ENCODE measurements at places on chromosomes 5 and 9.

DNA sequence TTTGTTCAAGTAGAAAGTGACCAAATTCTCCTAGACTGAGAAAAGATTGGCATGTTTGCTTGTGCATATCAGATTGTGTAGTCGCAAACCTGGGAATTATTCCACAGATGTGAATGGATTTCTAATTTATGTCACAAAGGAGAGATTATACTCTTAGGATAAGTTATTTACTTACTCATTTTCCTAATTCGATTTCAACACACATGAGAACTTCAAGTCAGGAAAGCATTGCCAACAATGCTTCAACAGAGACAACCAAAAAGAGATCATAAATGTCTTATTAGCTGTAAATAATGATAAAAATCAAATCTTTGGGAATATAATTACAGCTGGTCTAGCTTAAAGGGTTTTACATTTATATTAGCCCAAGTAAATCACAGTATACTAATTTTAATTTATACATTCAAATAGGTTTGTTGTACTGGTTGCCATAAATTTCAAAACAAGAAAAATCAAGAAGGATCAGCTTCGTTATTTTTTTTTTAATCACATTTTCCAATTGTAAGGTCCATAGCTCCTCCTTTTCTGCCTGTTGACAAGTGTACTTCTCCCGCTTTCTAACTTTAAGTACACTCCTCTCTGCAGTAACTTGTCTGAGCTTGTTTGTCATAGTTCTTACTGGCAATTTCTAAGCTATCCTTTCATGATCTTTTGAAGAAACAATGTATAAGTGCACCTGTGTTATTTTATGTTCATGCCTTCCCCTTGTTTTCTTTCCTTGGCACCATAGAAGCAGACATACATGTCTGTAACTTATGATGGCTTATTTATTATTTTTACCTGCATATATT lies 246.6 kb downstream of the DEPDC1B start:
- no peak for DNase-seq

- DNase-seq = no peak
Measured at GRCh38 chr9:134652291-134653225, 11.0 kb downstream of the COL5A1 start.

GRCh38 chr9:20929276-20929675 lies 102.2 kb downstream of the HACD4 start:
- DNase-seq = no peak

DNA sequence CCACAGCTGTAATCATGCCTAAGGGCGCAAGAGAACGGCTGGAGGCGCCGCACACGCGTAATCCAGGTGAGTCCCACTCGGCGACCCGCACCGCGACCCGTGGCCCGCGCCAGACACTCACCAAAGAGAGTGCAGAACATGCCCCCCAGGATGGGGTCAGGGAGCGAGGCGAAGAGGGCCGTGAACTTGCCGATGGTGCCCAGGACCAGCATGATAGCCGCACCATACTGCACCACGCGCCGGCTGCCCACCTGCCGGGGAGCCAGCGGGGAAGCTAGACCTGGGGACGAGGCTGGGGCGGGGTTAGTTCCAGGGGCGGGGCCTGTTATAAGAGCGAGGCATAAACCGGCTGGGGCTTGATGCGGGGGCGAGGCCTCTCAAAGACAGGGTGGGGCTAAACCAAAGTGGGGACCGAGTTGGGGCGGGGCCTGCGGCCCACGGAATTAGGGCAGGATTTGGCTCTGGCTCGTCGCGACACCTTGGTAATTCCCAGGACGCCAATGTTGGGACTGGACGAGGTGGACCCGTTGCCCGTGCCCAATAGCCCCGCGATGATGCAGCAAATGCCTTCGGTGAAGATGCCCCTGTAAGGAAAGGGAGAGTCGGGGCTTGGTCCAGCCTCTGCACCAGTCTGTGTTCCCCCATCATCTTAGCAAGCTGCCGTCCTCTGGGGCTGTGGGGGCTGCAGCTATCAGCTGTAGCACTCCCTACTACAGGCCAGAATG lies 4.8 kb downstream of the SLC23A1 start:
- no peak for DNase-seq

GRCh38 chr5:10935536-10935935 lies 174.5 kb upstream of the DAP start:
- no peak for DNase-seq

- DNase-seq = no peak
Measured at GRCh38 chr5:103648086-103648485, 85.5 kb upstream of the NUDT12 start.

DNA sequence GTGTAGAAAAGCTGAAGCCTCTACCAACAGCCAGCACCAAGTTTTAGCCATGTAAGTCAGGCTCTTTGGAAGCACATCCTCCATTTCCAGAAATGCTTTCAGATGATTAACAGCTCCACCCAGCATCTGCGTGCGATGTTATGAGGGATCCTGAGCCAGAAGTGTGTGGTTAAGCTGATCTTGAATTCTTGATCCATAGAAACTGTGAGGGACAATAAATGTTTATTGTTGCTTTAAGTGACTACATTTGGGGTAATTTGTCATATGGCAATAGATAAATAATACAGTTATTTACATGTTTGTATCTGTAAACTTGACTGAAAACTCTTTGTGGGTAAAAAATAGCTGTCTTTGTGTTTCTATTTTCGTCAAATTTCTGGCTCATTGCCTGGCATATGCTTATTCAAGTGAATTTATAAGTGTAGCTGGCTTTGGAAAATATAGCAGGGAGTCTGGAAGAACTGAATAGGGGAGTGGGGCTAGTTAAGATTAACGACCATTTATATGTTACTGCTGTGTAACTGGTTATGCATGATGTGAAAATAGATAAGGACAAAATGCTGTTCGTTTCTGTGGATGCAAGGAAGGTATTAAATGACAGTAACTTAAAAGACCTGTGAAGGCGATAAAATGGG lies 234.1 kb downstream of the LRRC70 start:
- no peak for DNase-seq

DNA sequence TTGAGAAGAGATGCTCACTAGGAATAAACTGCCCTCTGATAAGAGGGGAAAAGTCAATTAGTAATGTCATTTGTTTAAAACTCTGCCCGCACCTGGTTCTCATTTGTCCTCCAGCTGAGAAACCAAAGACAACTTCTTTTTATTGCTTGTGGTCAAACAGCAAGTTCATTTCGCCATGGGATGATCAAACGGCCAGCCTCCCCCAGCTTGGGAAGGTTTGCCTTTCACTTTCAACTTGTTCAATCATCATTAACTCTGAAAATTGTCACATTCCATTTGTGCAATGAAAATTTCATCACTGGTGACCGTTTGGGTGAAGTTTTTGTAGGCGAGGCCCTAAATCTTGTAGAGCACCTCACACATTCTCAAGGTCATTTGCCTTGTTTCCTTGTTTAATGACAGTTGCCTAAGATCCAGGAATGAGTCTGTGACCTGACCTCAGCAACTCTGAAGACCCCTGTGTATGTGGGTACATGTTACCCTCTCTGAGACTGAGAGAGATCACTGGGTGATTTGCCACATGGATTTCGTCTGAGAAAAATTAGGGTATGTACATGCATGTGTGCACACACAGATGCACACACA lies 117.7 kb downstream of the MARCHF3 start:
- DNase-seq = no peak

- DNase-seq = no peak
Measured at GRCh38 chr9:132575811-132576210, 6.6 kb upstream of the BARHL1 start.

DNA sequence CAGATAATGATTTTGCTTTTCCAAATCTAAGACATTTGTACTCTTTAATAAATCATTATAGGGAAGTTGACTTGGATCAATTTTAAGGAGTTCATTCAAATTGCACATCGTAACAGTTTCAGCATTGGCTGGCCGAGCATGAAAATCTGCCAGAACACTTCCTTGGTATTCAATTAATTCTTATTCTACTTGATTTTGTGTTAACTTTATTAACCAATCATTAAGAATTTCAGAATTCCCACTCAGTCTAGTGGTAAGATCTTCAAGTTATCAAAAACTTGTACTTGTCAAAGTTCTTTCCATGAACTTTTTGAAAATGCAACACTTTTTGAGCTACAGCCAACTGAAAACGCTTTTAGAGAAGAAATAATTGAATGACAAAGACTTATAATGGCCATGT lies 565.8 kb downstream of the TLE1 start:
- no peak for DNase-seq

GRCh38 chr5:91229031-91229727 lies 153.9 kb downstream of the ARRDC3 start:
- DNase-seq = no peak

DNA sequence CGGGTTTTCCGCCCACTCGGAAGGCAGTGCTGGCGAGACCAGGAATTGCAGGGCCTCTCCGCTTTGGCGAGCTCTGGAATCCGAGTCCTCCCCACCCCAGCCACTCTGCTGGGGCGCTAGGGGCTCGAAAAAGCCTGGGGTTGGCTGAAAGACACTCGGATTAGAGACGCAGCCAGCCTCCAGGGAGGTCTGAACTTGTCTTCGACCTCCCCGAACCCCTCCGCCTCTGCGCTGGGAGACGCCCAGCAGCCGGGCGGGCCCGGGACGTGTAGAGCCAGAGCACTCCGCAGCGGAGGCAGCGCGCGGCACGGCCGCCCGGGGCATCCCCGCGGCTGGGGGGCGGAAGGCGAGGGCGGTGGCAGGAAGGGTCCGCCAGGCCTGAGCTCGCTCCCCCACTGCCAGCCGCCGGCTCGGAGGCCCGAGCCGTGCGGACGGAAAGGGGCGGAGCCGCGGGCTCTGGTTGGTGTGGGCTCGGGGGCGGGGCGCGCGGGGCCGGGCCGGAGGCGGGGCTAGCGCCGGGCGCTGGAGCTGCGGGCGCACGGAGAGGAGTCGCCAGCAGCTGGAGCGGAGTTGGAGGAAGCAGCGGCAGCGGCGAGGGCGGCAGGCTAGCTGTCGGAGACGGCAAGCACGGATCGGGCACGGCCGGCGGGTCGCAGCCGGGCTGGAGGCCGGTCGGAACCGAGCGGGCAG lies at the start of gene PIK3R1:
Gene PIK3R1 (plus strand): TSS at position 549 of the 690 bp plus-strand sequence. CDS start 10,920 bp downstream, outside the sequence.
- DNase-seq = peak; percentile 87

- DNase-seq = no peak
Measured at GRCh38 chr5:136143763-136144162, 11.1 kb downstream of the SMAD5 start.

GRCh38 chr5:126837906-126838539 lies 61.1 kb downstream of the LMNB1 start:
- no peak for DNase-seq

- no peak for DNase-seq
Measured at GRCh38 chr9:85443190-85443598, 298.6 kb downstream of the AGTPBP1 start.

DNA sequence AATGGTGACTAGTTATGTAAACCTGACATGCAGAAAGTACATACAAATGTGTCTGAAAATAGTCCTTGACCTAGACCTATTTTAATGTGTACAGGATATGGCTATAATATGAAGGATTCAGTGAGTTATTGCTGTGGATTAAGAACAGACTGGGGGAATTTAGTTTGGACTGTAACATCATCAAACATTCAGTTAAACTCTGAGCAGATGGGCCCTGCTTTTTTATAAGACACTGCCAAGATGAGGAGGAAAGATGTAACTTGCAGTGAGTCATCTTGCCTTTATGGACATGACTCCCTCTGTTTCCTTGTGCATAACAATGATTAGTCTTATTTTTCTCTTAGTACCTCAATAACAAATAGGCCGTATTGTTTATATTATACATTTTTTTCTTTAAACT lies 12.2 kb downstream of the PPP3R2 start:
- no peak for DNase-seq

DNA sequence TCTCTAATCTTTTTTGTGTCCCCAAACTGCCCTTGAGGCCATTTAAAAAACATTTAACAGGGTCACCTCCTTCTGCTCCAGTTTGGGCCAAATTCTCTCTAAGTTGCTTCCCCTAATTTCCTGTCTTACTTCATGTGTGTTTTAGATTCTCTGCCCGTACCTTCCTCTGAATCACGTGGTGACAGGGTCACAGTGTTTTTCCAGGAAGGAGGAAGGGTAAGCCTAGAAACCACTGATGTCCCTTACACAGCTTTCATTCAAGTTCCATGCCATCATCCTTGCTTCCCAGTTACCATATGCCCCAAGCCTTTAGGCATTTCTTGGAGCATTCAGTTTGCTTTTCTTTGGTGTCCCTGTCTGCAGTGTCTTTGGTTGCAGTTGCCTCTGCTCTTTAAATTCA lies 42.4 kb upstream of the MACIR start:
- DNase-seq = no peak

DNA sequence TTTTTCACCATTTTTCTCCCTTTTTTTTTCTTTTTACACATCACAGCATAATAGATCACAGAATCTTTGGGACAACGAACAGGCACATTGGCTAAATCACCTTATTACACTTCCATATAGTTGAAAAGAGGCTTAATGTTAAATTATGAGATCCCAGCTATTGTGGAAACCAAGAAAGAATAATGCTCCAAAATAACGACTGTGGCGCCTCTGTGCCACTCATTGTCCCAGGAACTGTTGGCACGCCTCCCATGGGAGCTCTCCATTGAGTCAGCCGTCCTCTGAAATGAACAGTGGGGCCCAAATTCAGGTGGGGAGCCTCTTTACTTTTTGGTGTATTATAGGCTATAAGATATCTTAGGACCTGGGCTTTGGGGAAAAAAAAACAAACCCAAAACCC lies 82.2 kb upstream of the NFIB start:
- DNase-seq = no peak

DNA sequence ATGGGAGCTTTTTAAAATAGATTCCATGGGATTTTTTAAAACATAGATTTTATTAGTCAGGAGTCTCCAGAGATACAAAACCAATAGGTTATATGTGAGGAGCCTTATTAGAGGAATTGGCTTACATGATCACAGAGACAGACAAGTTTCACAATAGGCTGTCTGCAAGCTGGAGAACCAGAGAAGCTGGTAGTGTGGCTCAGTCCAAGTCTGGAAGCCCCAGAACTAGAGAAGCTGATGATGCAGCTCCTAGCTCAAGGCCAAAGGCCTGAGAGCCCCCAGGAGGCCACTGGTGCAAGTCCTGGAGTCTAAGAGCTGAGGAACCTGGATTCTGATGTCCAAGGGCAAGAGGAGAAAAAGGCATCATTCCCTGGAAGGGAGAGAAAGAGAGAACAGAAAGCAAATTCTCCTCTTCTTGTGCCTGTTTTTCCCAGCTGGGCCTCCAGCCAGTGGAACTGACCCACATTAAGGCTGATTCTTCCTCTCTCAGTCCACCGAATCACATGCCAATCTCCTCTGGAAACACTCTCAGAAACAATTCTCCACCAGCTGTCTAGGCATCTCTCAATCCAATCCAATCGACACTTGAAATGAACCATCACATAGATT lies 59.3 kb downstream of the AHRR start:
- DNase-seq = no peak

GRCh38 chr9:133585481-133586351 lies 23.5 kb downstream of the FAM163B start:
- DNase-seq = no peak

DNA sequence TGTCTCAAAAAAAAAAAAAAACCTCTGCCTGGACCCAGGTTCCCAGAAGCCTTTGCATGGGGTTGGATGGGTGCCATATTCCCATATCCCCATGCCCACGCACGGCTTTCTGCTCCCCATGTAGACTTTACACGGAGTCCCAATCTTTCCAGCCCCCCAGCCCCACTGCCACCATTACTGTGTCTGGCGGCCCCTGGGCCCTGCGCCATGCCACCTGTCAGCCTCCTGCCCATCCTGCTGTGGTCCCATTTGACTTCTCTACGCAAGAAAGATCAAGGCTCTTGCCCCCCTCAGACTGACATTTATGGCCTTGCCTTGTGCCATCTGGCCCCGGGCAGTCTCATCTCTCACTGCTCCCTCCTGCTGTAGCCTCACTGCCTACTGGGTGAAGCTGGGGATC lies 6.5 kb upstream of the AK1 start:
- DNase-seq = no peak

- DNase-seq = peak; percentile 91
Measured at GRCh38 chr9:135907431-135908092, at the start of gene CAMSAP1. CAMSAP1 (minus strand) TSS chr9:135907546; CDS start chr9:135907159, 387 bp downstream.

GRCh38 chr9:130689937-130690700 lies 3.5 kb upstream of the EXOSC2 start:
- no peak for DNase-seq

All from effector memory CD4-positive, alpha-beta T cell (primary cell).